GM06990 (cell line): ENCODE measurements at places on chromosomes 16 and 17.

DNA sequence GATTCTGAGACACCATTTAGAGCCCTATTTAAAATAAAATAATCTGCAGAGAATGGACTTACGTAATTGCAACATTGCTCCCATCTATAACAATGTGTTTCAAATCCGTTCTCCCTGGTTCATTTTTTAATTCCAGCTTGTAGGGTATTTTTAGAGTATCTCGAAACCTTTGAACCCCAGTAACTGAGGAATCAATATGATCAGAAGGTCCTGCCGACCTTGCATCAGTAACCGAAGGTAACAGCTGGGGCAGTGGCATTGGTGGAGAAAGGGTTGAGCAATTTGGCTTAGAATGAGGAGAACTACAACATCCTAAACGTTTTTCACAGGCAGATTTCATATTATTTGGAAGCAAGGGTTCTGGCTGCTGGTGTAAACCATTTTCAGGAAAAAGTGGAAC is 49.3 kb downstream of the N4BP1 start:
- no peak for DNase-seq

- DNase-seq = peak; percentile 66
Measured at GRCh38 chr16:57485916-57486857, at the start of gene DOK4. DOK4 (minus strand) TSS chr16:57486493; CDS start chr16:57479507, 6,986 bp downstream.

DNA sequence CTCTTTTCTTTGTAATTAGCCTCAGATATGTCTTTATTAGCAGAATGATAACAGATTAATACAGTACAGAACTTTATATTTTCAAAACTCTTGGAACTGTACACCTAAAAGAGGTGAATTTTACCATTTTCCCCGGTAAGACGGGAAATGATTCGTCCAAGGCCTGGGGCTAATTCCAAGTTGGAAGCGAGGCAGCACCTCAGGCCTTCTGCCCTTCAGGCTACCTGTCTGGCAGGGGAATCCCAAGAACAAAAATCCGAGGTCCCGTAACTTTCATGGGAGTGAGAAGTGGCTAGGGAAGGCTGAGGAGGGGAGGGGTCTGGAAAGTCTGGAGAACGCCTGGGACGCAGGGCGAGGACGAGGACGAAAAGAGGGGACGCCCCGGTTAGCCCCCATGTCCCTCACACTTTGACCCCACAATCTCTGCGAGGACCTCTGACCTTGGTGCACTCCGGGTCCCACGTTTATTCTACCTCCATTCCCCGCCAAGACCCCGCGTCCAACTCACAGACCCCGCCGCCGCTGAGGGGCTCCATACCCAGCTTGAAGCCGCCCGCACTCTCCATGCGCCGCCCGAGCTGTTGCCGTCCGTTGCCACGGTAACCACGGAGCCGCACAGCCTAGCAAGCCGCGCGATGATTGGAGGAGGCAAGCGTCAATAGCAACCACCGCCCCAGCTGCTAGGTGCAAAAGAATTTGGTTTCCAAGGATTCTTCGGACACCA is at the start of gene HYDIN:
HYDIN (minus strand) TSS at position 601 of the 724 bp plus-strand sequence. CDS start 43,827 bp downstream, outside the sequence.
- peak; percentile 9 for DNase-seq

DNA sequence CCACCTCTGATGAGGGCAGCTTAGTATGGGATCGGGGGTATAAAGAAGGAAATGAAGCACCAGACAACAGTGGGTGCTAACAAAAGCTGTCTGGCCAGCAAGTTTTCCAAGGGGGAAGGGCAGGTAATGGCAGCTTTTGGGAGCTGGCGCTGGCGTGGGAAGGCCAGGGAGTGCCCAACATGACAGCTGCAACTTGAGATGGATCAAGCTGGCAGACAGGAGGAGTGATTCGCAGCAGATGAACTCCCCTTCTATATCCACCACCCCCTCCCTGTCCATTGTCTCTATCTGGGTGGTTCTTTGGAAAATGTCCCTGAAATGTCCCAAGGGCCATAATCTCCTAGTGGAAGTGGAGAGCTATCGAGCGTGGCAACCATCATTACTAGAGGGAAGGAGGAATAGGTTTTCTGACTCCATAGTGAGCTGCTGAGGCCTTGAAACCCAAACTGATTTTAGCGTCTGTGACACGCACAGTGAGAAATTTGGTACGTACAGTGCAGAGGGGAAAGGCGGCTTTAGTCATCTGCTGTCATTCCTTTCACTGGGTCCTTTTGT is 4.8 kb upstream of the INPP5K start:
- no peak for DNase-seq

GRCh38 chr16:30136971-30137605 is 14.1 kb upstream of the MAPK3 start:
- no peak for DNase-seq

DNA sequence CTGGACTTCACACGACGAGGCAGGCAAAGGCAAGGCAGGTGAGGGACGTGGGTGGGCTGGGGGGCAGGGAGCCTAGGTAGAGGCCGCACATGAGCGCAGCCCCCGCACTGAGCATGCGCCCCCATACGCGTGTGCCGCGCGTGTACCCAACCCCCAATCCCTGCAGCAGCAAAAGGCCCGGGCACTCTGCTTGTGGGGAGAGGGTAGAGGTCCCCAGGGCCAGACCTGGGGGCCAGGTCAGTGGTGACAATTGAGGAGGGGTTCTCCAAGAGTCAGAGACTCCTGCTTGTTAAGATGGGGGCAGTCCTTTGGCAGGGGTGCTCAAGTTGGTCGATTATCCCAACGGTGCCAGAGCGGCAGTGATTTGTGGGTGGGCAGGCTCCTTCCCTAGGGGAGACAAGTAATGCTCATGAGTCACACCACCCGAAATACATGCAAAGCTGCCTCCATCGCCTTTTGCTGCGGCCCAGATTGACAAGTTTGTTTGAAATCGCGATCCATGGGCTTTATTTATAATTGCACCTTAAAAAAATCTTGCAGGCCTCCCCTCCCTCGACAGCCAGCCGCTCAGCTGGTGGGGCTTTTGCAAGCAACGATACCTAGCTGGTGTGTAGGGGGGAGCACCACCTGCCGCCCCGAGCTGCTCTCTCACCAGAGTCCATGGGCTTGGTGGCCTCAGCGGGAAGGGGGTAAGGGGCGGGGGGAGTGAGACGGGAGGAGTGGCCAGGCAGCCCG is 1.1 kb upstream of the GIT1 start:
- DNase-seq = peak; percentile 72

GRCh38 chr17:49530118-49530517 is 35.0 kb downstream of the NGFR start:
- DNase-seq = no peak

GRCh38 chr16:396199-396598 is 800 bp upstream of the NME4 start:
- no peak for DNase-seq

GRCh38 chr17:1047177-1047878 is 50.4 kb downstream of the TIMM22 start:
- no peak for DNase-seq

GRCh38 chr16:72794319-72794718 is 253.6 kb downstream of the ZFHX3 start:
- no peak for DNase-seq

- DNase-seq = no peak
Measured at GRCh38 chr16:4351880-4352279, 759 bp upstream of the PAM16 start.

DNA sequence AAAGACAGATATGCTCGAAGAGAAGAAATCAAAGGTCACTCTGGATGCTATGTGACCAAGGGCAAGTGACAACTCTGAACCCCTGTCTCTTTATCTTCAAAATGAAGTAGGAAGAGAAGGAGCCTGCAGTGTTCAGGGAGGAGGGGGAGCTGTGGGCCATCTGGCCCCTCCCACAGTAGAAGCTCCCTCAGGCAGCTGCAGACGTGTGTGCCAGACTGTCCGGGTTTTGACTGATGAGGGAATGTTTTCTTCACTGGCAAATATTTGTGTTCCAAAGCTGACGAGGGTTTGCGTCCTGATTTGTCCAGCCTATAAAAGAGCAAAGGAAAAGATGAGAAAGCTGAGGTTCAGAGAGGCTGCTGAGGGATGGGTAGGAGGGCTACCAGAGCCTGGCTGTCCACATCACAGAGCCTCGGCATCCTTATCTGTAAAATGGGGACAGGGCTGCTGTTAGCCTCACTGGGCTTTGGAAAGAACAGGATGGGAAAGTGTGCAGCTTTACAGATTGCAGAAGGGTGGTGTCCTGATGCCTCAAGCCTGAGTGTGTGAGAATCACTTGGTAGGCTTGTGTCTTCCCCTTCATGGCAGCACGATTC is 1.8 kb upstream of the GINS2 start:
- no peak for DNase-seq

GRCh38 chr17:31650756-31651520 is 208.1 kb downstream of the COPRS start:
- no peak for DNase-seq

DNA sequence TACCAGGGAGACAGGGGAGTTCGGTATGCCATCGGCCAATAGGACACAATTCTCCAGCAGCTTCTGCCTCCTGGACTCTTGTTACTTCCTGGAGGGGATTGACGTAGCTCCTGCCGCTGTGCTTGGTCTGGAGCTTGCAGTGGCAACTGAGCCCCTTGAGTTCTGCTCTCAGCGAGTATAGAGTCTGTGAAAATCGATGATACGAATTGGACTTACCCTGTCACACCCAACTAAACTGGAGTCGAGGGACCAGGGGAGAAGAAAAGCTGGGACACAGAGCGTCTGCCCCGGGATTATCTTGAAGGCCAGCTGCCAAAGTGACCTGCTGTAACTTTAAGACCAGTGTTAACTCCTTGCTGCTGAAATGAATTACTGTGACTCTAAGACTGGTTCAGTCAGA is 22.2 kb downstream of the SEC14L1 start:
- DNase-seq = no peak

GRCh38 chr17:21548236-21548635 is 144.1 kb upstream of the KCNJ18 start:
- DNase-seq = no peak

DNA sequence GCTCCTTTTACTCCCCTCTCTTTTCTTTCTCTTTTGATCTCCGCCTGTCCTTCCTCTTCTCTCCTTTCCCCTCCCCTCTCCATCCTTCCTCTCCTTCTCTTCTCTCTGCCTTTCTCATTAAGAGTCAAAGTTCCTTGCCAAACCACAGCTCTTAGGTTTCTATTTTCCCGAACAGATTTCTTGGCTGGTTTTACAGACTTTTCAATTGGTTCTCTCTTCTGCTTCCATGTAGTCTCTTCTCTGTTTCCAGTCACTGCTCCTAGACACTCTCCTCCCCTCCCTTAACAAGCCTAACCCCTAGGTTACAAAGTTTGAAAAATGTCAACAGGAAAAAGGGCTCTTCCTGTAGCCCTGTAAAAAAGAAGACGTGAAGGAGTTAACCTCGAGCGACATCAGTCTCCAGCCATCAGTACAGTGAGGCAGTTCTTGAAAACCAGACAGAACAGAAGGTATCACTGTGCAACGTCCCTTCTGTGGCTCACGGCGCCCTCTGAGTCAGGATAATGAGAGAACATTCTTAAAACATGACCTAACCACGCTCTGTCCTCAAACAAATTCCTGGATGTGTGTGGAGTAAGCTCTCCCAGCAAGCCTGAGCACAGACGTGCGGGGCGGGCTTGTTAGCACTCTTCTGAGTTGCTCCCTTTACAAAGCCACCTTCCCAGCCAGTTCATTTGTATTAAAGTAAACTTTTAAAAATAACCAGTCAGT is 11.6 kb upstream of the MARCHF10 start:
- DNase-seq = no peak

GRCh38 chr17:78797691-78798585 is 15.9 kb upstream of the CYTH1 start:
- DNase-seq = no peak

GRCh38 chr16:29811896-29812665 is at the start of gene PRRT2:
PRRT2 (plus strand) TSS chr16:29812193; CDS start chr16:29813055, 862 bp downstream.
- DNase-seq = peak; percentile 60

- DNase-seq = no peak
Measured at GRCh38 chr16:57800200-57801097, 1.8 kb downstream of the KIFC3 start.

- DNase-seq = no peak
Measured at GRCh38 chr17:18035704-18036103, 3.3 kb downstream of the ATPAF2 start.

DNA sequence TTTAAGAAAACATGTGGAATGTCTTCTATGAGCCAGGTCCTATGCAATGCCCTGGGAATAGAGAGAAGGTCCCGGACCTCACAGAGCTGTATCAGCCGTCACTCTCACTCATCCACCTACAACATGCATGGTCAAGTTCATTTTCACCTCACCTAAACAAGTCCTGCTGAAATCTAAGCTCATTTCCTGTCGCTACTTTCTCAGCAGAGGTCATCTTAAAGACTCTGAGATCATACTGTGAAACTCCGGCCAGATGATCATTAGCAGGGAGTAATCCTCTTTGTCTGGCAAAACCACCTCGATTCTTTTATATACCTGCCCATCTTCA is 66.2 kb upstream of the LYRM9 start:
- no peak for DNase-seq

DNA sequence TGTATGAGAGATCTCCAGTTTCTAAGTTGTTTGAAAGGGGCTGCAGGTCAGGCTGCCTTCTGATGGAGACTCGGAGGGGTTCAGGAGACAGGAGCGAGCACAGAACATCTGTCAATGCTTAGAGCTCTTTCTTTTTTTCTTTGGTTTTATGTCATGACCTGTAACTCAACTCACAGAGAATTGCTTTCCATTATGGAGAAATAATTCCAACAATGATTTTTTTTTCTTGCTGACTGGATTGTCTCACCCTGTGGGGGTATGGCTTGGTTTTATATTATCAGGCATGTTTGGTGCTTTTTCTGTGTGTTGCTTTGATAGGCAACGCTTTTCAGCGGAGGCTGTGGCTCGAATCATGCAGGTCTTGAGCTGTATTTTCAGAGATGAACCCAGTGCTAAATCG is 10.7 kb upstream of the KCNJ2 start:
- DNase-seq = no peak

- DNase-seq = peak; percentile 61
Measured at GRCh38 chr17:2266045-2266864, 37.3 kb downstream of the SMG6 start.

DNA sequence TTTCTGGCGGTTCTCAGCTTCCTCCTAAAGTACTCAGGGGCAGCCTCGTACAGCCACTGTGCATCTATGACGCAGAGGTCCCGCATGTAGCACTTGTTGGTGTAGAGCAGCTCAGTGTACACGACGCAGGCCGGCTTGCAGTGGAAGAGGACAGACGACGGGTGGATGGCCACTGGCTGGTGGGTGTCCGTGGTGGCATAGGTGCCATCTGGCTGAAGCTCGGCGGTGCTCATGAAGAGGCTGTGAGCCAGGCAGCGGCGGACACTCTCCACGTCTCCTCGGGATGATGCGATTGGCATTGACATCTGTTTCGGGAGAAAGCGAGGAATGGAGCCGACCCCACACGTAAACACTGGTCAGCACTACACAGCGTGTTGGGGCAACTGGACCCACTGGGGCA is 5.3 kb upstream of the C1QBP start:
- DNase-seq = no peak

- peak; percentile 48 for DNase-seq
Measured at GRCh38 chr17:77147357-77147801, 6.6 kb downstream of the SEC14L1 start.

- DNase-seq = no peak
Measured at GRCh38 chr17:16254773-16255400, 37.9 kb downstream of the PIGL start.

- no peak for DNase-seq
Measured at GRCh38 chr16:84611041-84611440, 6.8 kb downstream of the COTL1 start.
